CD4-positive, alpha-beta T cell treated with Interleukin-4 for 4 hours (primary cell): ENCODE measurements at places on chromosomes 11 and 22.

GRCh38 chr11:443542-444199 is 1.9 kb upstream of the ANO9 start:
- no peak for DNase-seq

- DNase-seq = peak; percentile 51
Measured at GRCh38 chr11:33362051-33362910, 105.1 kb downstream of the HIPK3 start.

DNA sequence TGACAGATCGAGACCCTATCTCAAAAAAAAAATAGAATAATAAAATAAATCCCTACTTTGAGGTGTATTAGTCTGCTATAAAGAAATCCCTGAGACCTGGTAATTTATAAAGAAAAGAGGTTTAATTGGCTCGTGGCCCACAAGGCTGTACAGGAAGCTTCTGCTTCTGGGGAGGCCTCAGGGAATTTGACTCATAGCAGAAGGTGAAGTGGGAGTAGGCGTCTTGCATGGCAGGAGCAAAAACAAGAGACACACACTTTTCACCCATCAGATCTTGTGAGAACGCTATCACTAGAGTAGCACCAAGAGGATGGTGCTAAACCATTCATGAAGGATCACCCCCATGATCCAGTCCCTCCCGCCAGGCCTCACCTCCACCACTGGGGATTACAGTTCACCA is 29.2 kb downstream of the CDPF1 start:
- no peak for DNase-seq

DNA sequence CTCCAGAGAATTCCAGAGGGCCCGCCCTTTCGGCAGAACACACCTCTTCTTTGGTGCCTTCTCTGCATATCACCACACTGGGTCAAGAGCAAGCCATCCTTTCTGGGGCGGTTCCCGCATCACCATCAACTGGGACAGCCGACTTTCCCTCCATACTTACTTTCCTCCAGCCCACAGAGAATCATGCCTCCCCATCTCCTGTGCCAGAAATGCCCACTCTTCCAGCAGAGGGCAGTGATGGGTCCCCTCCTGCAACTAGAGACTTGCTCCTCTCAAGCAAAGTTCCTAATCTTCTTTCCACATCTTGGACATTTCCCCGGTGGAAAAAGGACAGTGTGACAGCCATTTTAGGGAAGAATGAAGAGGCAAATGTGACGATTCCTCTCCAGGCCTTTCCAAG is 157.7 kb downstream of the C11orf91 start:
- peak; percentile 14 for DNase-seq

GRCh38 chr11:96063053-96063452 is 139.1 kb upstream of the MTMR2 start:
- no peak for DNase-seq

DNA sequence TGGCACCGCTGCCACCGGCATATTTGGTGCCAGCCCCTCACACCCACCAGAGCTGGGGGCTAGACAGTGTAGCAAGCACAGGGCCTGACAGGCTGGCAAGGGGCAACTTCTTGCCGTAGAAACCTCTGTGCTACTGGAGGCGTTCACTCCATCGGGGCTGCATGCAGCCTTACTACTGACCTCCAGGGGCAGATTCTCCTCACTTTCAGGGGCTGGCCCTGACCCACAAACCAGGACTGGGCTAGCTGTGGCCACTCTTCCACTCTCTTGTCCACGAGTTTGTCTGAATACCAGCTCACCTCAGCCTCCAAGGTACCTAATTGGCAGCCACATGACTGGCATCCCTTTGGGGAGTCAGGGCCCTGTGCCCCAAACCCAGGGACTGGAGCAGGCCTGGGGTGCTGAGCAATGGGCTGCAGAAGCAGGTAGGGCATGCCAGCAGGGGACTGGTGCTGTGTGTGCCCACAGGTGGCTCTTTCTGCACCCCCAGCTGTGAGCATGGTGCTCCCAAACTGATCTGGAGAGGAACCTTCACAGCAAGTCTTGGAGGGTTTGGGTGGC is 2.1 kb upstream of the LMO1 start:
- no peak for DNase-seq

DNA sequence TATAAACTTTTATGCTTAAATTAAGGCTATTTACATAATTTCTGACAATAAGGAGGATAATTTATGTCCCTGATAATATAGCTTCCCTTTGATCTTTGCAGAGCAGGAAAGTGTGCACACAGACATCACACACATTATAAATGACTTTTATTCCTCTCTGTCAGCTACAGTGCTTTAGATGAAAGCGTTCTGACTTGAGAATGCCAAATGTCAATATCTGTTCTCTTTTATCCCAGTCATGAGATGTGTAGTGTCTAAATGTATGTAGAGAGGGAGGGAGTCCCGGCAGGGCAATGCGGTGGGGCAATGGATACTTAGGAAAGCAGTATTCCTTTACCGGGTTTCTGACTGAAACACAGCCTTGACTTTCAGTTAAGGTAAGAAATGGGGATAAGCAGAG is 225.4 kb upstream of the CHORDC1 start:
- no peak for DNase-seq

GRCh38 chr11:117792241-117792640 is 4.8 kb downstream of the DSCAML1 start:
- no peak for DNase-seq

DNA sequence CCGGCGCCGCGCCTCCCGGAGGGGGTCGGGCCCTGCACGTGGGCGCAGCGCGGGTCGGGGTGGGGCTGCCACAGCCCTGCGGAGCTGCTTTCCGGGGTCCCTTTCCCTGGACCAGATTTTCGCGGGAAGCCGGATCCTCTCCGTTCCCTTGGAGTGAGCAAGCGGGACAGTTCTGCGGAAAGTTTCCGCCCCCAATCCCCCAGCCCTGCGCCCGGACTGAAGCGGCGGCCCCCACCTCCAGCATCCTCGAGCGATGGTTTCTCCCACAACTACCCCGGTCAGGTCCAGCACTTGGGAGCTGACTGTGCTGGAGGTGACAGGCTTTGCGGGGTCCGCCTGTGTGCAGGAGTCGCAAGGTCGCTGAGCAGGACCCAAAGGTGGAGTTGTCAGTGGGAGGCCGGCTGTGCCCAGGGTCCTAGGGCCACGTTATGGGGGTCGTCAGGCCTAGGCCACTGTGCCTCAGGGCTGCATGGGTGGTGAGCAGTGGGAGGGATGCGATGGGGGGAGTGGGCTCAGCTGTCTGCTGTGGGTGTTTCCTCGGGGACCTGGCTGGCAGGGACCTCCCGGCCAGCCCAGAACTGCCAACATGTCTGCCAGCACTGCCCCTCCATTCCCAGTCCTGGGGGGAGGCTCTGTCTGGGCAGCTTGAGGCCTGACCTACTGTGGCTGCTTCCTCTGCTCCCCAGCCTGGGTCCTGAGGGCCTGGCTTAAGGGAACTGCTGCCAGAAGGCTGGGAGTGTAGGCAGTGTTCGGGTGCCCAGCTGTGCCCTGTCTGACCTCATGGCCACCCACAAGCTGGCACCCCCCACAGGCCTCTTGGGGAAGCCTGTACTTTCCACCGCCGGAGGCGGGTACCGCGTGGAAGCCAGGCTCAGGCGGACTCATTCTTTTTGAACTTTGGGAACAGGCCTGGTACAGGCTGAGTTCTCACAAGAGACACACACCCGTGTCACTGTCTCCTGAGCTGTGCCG is 726 bp downstream of the ST3GAL4 start:
- DNase-seq = no peak

DNA sequence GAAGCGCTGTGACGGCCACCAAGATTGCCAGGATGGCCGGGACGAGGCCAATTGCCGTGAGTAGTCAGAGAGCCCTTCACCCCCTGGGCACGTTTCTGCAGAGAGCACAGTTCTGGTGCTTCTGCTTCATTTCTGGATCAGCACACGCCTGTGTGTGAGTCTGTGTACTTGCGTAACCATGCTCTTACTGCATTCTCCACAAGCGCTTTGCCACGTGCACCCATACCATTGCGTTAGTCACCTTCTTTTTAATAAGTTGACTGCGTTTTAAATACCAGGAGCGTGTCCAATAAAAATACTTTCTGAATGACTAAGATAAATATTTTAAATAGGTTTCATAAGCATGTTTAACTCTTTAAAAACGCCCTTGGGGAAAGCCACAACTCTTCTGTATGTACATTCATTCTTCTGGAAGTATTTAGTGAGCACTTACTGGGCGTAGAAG is 143.0 kb upstream of the SORL1-AS1 start:
- no peak for DNase-seq

- no peak for DNase-seq
Measured at GRCh38 chr22:39445678-39446077, 11.1 kb upstream of the MGAT3 start.
